NCI-H2171 treated with DMSO at 0.1 percent for 48 hours (cell line): ENCODE measurements at places on chromosomes 2 and 18.

DNA sequence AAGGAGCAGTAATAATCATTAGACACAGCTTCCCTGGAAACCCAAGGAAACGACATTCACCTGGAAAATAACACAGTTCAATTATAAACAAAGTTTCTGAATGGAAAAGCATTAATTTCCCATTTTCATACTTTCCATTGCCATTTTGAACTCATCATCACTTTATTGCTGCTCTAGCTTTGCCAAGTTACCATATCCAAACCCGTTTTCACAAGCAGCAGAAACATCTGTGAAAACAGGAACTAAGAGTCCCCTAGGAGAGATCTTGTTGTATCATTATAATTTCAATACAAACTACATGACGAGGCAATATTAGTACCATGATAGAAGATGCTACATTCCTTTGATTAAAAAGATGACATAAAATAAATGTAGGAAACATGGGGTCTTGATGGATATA lies 597.0 kb upstream of the NRXN1 start:
- DNase-seq: no peak

- no peak for DNase-seq
Measured at GRCh38 chr2:219642069-219642454, 14.6 kb downstream of the SLC4A3 start.

- peak; percentile 71 for DNase-seq
Measured at GRCh38 chr2:234335661-234336228, 161.1 kb downstream of the ARL4C start.

- DNase-seq: no peak
Measured at GRCh38 chr18:74898965-74899364, 301.3 kb downstream of the ZNF407 start.

- no peak for DNase-seq
Measured at GRCh38 chr2:18413676-18414396, 146.6 kb downstream of the RDH14 start.

- no peak for DNase-seq
Measured at GRCh38 chr2:54228945-54229344, 27.1 kb downstream of the TSPYL6 start.

DNA sequence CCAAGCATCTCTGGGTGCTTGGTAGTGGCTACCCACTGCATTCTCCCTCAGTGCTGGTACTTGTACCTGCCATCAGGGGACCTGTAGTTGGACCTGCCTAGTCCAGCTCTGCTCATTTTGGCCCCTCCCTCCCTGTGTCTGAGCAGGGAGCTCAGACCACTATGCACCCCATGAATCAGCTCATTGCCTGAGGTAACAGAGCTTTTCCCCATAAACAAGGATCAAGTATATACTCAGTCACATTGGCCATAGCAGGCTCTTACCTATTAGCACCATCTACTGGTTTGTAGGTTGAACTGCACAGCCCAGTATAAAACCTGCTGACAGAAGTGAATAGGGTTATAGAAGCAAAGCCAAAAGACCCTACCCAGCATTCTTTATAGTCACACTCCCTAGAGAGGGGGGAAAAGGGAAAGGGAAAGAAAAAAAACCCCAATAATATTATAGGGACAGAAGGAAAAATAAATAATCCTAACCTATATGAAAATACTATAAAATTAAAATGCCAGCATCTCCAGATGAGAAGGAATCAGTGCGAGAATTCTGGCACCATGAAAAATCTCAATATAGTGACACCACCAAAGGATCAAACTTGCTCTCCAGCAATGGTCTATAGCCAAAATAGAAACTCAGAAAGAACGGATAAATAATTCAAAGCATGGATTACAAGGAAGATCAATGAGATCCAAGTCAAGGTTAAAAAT lies 6.9 kb upstream of the FLACC1 start:
- peak; percentile 61 for DNase-seq

DNA sequence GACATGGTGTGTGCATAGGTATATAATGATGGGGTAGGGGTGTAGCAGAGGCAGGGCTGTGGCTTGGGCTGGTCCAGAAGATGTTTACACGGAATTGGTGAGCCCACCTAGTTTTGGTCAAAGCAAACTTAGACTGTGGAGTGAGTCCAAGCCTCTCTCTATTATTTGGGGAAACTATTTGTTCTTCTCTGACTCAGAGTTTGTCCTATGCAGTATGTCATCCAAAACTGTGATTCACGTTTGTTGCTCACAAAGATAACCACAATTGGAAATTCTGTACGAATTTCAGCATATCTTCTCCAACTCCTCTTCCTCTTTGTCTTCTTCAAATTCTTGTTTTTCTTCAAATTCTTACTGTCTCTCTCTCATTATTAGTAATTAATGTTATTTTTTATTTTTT lies 292.9 kb downstream of the XIRP2 start:
- no peak for DNase-seq
